ENCODE measurements at places on chromosomes 5 and 9. TPM values are rescaled to one million over a fixed set of nuclear protein-coding genes. Genes with fewer than 3 reads are reported as not detected.

KIF12 gene
- not detected for total RNA-seq

SPATA31D4 gene
- not detected for total RNA-seq

DAB2IP gene
- total RNA-seq: 57.5 TPM

OBP2A gene
- not detected for total RNA-seq

PTGDS gene
- 22.4 TPM for total RNA-seq

EIF4EBP3 gene
- 25.1 TPM for total RNA-seq

SLC46A2 gene
- not detected for total RNA-seq

GDA gene
- total RNA-seq: not detected

AKNA gene
- total RNA-seq: 63.9 TPM

CTXN3 gene
- not detected for total RNA-seq

NADK2 gene
- total RNA-seq: 22.5 TPM

LMBRD2 gene
- 13.4 TPM for total RNA-seq

AUH gene
- 23.5 TPM for total RNA-seq

VPS13A gene
- total RNA-seq: 47.6 TPM

MCTP1 gene
- total RNA-seq: 75.7 TPM

ADCY2 gene
- total RNA-seq: 5.7 TPM

PCDHB11 gene
- total RNA-seq: 1.4 TPM

All from subcutaneous adipose tissue (tissue), 4 donors.